ENCODE measurements at places on chromosomes 3 and 15.

- DNase-seq = no peak
Observed at GRCh38 chr3:132911741-132912415, 126.3 kb upstream of the TMEM108 start.

GRCh38 chr3:30597131-30597768 is 9.2 kb upstream of the TGFBR2 start:
- DNase-seq = no peak

GRCh38 chr15:31932576-31932975 is 97.7 kb upstream of the CHRNA7 start:
- DNase-seq = no peak

DNA sequence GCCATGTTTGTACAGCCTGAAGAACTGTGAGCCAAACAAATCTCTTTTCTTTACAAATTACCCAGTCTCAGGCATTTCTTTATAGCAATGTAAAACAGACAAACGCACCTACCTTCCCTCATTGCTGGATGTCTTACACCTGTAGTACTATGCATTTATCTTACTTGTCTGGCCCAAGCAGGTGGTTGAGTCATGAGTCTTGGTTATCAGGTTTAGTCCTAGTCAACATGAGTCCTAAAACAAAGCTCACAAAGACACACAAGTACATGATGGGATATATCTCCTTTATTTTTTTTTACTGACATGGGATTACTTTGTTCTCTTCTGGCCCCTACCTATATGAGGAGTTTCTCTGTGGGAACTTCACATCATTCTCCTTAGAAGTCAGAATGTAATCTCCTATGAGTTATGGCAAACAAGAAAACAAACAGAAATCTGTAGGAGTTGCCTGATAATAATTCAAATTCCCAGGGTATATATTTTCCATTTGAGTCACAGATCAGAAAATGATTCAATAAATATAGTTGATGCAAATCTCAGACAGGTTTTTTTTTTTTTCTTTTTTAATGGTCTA is 33.6 kb upstream of the PLSCR2 start:
- DNase-seq = no peak

DNA sequence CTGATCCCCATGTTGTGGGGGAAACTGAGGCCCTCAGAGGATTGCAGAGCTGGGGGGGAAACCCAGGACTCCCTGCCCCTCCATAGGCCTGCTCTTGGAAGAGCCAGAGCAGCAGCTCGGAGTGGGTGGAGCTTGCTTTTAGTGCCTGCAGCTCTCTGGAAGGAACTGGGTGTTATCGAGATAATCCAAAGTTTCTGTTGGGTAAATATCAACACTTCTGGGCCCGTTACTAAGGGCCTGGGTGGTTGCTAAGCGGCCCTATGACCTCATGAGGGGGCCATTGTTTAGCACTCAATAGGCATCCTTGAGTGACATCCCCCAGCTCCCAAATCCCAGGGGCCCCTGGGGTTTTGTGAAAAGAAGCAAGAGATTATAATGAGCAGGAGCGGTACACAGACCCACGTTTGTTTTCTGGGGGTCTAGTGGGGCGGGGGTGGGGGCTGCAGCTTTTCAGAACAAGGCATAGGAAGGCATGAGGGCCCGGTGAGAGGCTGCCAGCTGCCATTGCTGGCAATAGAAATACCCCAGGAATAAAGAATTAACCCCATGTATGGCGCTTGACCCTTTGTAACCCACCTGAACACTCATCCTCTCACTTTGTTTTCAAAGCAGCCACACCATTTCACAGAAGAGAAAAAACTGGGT is 48.3 kb upstream of the ATP2B2 start:
- no peak for DNase-seq

GRCh38 chr3:72340476-72341379 is 507.5 kb downstream of the SHQ1 start:
- DNase-seq = peak; percentile 60

GRCh38 chr3:88996691-88997090 is 110.7 kb upstream of the EPHA3 start:
- DNase-seq = no peak

GRCh38 chr3:25462495-25462894 is 34.4 kb downstream of the RARB start:
- no peak for DNase-seq

DNA sequence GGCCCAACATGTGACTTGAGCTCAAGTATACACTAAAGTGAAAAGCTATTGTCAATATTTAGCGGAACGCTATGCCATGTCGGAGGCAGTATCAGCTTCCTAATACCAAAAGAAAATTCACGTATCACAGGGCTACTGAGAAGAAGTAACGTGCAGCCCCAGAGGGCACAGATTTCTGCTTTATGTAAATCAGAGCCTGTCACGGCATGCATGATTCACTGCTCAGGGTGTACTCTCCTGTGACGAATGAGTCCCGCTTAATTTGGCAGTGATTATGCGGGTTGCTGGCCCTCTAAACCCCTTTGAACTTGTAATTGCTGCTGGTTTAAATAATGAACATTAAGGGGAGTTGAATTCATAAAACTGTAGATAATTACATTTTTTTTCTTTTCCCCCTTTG is 85.3 kb downstream of the MEIS2 start:
- no peak for DNase-seq

DNA sequence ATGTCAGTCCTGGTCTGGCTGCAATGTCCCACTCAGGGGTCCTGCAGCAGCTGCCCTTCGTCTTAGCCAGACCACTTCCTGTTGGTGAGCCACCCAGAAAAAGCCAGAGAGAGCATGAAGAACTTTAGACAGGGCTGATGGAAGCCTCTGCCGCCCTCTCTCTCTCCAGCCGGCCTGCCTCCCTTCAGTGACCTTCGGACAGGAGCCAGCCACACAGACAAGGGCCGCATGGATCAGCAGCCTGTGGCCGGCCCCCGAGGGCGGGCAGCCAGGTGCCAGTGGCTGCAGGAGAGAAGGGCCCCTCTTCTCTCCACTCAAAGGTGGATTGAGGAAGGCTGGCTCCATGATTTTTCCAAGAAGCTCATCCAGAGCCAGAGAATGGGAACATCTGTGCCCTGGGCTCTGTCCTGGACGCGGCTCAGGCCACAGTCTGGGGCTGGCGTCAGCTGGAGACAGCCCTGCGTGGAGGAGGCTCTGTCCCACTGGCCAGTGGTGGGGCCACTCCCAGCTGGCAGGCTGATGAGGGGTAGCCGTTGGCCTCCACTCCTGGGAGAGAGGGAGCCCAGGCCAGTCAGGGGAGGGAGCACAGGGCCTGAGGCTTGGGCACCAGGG is 42.9 kb downstream of the ISG20 start:
- DNase-seq = no peak

- DNase-seq = no peak
Observed at GRCh38 chr15:70750203-70750869, 13.0 kb downstream of the UACA start.

- peak; percentile 27 for DNase-seq
Observed at GRCh38 chr3:71859123-71859519, 74.2 kb upstream of the PROK2 start.

GRCh38 chr15:85622221-85622831 is 172.4 kb downstream of the KLHL25 start:
- no peak for DNase-seq

DNA sequence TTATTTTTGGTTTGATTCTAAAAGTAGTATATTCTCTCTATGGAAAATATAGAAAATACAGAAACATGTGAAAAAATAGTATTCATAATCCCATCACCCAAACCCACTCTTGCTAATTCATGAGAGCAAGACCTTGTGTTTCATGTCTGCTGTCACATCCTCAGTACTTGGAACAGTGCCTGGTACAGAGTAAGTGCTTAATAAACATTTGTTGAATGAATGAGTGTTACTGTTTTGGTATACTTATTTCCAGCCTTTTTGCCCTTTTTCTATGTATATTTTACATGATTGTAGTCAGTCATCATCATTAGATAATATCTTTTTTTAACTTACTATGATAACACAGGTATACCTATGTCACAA is 59.3 kb downstream of the IL16 start:
- no peak for DNase-seq

- DNase-seq = no peak
Observed at GRCh38 chr3:127156338-127157050, 36.4 kb upstream of the PRR23E start.

DNA sequence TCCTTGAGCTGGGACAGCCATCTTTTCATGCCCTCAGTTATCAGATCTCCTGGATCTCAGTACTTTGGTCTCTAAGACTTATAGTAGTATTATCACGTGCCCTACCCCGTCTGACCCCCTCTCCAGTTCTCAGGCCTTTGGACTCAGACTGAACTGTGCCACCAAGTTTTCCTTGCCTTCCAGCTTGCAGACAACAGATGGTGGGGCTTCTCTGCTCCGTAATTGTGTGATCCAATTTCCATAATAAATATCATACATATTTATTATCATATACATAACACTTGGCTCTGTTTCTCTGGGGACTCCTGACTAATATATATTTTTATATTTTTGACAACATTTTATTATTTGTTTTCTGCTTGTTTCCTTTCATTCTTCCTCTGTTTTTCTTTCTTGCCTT is 458.8 kb upstream of the SEMA6D start:
- DNase-seq = no peak

DNA sequence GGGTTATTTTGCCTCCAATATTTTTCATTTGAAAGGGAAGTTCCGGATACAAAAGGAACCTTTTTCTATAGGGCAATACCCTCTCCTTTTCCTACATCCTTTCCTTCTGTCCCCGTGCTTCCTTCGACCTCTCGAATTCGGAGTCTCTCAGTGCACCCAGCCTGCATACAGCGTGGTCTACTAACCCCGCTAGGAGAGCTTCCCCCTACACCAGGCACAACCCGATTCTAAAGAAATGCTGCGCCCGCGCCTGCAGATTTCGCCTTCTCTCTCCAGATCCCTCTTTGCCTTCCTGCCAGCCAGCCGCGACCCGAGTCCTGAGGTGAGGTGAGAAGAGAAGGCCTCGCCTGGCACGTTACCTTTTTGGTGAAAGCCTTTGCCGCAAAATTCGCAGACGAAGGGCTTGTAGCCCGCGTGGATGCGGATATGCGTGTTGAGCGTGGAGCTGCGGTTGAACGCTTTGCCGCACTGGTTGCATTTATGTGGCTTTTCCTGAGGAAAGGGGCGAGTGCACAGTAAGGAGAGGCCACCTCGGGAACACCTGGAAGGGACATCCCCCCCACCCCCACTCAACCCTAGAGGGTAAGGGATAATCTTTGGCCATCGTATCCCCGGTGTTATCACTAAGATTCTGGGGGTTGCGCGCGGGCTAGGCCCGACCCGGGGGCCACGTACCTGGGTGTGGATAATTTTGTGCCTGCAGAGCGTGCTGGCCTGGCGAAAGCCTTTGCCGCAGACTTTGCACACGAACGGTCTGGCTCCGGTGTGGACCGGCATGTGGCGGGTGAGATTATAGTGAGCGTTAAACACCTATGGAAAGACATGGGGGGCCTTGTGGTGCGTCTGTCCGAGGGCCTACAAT is 2.3 kb downstream of the FEZF2 start:
- DNase-seq = peak; percentile 12

- peak; percentile 36 for DNase-seq
Observed at GRCh38 chr3:179000144-179000543, 71.5 kb downstream of the ZMAT3 start.

GRCh38 chr15:90451053-90451850 is 63.2 kb downstream of the IQGAP1 start:
- no peak for DNase-seq

GRCh38 chr3:128609294-128609693 is 41.3 kb downstream of the RPN1 start:
- no peak for DNase-seq

GRCh38 chr3:17025594-17026139 is 140.9 kb downstream of the PLCL2 start:
- peak; percentile 24 for DNase-seq

DNA sequence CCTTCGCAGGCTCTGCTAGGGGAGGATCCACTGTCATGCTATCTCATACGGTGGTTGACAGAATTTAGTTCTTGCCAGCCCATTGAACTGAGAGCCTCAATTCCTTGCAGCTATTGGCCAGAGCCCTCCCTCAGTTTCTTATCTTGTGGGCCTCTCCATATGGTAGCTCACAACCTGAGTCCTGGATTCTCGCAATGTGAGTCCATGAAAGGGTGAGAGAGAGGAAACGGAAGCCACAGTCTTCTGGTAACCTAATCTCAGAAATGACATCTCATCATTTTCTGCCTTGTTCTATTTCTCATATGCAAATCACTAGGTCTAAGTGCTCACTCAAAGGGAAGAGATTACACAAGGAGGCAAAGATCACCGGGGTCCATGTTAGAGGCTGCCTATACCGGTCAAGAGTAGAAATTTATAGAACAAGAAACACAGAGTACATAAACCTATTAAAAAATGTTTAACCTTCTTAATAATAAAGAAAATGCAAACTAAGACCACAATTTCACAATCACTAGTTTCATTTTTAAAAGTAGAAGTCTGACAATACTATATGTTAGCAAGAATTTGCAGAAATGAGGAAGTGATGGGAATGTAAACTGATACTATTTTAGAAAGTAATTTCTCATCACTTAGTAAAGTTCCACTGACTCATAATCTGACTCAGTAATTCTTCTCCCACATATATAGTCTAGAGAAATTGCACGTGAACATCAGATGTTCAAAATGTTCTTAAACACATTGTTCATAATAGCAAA is 378.4 kb upstream of the AGTR1 start:
- DNase-seq = peak; percentile 24

GRCh38 chr15:90869601-90870353 is 1.4 kb downstream of the FURIN start:
- no peak for DNase-seq

DNA sequence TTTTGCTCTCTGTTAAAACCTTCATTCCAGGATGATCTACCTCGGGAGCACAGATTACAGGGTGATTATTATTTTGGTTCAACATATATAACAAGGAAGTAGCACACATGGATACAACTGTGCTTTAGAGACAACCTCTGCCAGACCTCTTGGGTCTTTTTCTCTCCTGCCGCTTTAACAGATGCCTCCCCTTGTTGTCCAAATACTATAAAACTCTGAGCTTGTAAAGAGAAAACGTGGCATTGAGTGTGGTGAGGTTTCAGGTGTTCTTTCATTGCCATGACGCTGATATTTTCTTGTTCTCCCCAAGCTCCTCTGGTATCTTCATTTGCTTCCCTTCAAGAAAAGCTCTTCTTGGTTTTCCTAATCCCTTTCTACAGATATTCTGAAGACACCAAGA is 29.0 kb downstream of the BCL2L10 start:
- DNase-seq = no peak

DNA sequence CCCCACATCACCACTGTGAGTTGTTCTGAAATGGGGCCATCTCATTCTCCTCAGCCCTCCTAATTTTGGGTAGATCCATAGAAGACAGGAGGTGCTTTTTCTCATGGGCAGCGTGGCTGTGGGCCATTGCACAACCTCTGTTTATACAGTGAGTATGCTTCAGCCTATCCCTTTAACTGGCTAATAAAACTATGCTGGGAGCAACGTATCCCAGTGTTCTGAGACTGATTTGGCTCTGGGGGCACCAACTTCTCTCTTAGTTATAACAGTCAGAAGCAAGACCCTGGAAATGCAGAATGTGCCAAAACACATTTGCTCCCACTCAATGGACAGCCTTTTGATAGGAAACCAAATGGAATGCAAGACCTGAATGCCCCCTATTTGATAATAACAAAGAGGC is 97.1 kb upstream of the ICE2 start:
- DNase-seq = no peak

- DNase-seq = no peak
Observed at GRCh38 chr3:43390255-43390588, 103.9 kb downstream of the SNRK start.

- no peak for DNase-seq
Observed at GRCh38 chr3:16893618-16894200, 9.0 kb downstream of the PLCL2 start.

- DNase-seq = no peak
Observed at GRCh38 chr15:27512281-27513001, 541.5 kb downstream of the GABRG3 start.

- DNase-seq = no peak
Observed at GRCh38 chr3:177713928-177714900, 516.9 kb upstream of the TBL1XR1 start.

- no peak for DNase-seq
Observed at GRCh38 chr15:58569455-58569854, 137.7 kb downstream of the LIPC start.
